ENCODE measurements at places on chromosomes 1 and 21.
A peak's percentile ranks its signal among the peaks of the same experiment; 100 is the strongest.

GRCh38 chr1:192491804-192492554, 83.6 kb upstream of the RGS1 start:
- no peak for DNase-seq

- no peak for DNase-seq
Observed at GRCh38 chr1:206591696-206592095, 20.6 kb downstream of the EIF2D start.

- no peak for DNase-seq
Observed at GRCh38 chr1:21869620-21870121, 57.6 kb downstream of the LDLRAD2 start.

GRCh38 chr1:43039228-43040055, 80.8 kb upstream of the SLC2A1 start:
- no peak for DNase-seq

GRCh38 chr1:107276247-107276646, 135.4 kb downstream of the NTNG1 start:
- DNase-seq = no peak

DNA sequence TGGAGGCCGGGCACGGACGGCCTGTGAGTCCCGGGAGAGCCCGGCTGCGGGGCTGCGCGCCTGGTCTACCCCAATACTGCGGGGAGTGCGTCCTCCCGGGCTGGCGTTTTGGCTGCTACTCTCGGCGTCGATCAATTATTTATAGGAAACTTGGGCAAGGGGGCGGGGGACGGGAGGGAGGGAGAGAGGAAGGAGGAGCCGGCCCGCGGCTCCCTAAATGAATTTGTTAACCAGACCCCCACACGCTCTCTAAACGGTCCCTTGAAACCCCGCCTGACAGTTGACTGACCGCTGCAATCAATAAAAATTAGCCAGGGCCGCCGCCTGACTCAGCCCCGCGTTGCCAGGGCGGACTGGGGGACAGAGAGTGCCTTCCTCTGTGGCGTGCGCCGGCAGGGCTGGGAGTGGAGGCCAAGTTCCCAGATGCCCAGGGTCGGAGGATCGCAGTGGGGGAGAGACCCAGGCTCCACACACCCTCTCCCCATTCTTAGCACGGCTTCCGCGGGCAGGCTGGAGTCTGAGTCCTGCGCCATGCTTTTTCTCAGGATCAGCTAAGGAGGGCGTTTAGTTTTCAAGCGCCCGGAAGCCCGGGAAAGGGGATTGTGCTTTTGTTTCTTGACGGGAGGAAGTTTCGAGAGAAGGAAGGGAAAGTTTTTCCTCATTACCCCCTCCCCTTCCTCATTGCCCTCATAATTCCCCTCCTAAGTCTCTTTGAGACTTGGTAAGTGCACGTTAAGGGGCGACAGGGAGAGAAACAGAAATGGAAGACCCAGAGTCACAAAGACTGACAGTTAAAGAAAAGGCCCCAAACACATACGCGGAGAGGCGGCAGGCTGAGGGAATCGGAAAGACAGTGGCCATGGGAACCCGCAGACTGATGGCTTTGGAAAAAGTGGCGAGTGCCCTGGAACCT, 6.2 kb downstream of the PAX7 start:
- DNase-seq = no peak

GRCh38 chr21:16608209-16608830, 878.5 kb downstream of the USP25 start:
- no peak for DNase-seq

DNA sequence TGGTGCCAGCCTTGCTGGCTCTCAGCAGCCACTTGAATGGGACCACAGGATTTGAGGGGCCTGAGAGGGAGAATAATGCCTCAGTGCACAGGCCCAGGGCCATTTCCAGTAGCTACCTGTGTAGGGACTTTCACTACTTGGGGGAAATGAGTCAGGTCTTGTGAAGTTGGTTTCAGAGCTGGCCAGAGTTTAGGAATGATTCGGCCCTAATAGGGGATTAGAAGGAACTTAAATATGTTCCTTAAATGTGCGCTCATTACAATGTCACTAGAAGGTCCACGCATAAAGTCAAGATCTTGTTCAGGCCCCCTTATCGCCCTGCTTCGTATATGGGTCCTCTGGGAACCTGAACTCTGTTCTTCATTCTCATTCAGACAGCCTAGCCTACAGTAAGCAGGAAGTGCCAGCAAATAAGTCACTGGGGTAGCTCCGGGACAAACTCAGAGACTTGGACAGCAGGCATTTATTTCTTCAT, 5.6 kb upstream of the AKR1A1 start:
- no peak for DNase-seq

GRCh38 chr1:4602462-4603294, 51.7 kb upstream of the AJAP1 start:
- no peak for DNase-seq

DNA sequence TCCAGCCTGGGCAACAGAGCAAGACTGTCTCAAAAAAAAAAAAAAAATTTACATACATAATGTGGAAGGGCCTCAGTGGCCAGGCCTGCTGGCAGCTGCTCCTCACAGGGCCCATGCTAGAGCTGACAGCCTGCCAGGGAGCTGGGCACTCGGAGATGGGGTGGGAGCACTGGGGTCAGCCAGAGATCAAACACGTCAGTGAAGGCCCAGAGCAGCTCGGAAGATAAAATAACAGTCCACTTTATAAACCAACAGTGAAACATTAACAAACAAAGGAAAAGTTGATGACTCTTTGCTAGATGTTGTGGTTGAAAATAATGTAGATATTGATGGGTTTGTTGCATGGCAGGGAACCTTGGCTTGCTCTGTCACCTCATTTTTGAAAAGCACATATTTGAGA, 42.7 kb downstream of the ATP5PF start:
- DNase-seq = no peak

DNA sequence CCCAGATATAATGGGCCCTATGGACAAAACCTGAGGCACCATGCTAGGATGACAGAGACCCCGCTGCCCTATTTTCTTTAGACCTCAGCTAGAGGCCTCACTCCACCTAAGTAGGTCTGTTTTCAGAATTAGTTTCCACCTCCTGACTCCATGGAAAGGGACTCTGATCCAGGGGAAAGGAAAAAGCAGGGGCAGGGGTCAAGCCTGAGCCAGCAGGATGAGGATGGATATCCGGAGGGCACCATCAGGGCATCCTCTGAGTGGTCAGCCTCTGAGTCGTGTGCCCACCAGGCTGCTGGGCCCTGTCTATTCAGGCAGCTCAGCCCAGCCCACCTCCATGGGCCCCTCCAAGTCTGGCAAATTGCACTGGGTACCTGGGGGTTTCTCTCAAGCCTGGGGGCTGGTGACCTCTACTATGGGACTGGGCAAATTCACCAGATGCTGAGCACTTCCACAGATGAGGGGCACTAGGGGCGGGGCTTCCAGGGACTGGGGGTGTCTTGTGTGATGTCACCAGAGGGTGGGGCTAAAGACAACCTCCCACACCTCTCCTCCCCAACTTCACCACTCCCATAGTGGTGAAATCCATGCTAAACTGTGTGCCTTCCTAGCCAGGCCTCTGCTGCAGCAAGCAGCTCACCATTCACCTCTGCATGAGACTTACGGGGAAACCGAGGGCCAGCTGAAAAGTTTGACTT, 5.5 kb downstream of the PAQR7 start:
- DNase-seq = no peak

- no peak for DNase-seq
Observed at GRCh38 chr21:14229399-14229798, 13.4 kb downstream of the RBM11 start.

DNA sequence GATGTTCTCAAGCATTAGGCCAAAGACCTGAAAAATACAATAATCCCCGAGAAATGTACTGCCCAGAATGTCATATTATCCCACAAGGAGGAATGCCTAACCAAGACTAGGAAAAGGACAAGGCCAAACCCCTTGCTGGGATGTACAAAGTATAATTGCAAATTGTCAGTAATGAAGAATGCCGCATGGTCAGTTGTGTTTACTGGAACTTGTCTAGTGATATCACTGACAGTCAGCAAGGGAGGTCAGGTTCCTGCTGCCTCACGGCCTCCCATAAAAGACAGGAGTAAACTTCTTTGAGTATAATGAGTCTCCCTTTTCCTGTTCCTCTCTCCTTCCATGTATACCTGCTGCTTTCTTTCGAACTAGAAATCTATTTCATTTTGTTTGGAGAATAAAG, 222.8 kb downstream of the RHOU start:
- DNase-seq = no peak

GRCh38 chr1:46749921-46750404, 31.0 kb upstream of the EFCAB14 start:
- no peak for DNase-seq

DNA sequence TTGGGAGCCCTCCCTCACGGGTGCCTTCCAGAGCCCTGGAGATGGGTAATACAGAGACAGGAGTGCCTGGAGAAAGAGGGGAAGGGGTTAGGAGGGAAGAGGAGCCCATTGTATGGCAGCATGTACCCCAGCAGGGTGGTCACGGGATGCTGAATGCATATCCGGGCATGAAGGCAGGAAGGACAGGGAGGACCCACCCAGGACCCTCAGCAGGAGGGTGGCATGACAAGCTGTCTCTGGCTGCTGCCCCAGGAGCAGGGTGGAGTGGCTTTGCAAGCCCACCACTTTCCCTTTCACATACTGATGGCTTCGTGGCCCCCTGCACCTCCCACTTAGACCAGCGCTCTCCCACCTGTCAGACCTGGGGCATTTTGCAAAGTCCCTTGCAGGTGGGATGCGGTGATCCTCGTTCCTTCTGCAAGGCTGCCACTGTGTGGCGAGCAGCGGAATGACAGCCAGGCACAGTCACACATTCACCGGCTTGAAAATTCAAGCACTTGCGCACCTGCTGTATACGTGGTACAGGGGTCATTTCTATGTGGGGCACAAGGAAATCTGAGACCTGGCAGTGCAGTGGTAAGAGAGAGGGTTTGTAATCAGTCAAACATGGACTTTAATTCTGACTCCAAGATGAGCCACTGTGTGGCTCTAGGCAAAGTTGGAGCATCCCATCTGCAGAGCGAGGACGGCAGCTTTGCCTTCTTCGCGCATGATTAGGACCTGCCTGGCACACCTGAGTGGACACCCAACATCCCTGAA, 53.2 kb upstream of the TMEM51 start:
- no peak for DNase-seq

DNA sequence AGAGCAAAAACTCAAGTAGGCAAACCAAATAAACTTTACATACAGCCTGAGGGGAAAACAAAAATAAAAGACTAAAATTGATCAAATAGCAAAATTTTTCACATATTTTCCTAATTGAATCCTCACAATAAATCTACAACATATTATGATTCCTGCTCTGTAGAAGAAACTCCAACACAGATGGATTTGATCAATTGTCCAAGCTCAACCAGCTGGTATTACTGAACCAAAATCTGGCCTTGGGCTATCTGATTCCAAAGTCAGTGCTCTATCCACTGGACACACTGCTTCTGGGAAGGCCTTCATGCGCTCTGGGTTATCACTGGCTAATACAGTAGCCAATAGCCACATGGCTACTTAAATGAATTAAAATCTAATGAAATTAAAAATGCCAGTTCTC, 39.3 kb downstream of the PCNX2 start:
- DNase-seq = no peak

- DNase-seq = no peak
Observed at GRCh38 chr1:112358798-112359408, 37.1 kb upstream of the CTTNBP2NL start.

DNA sequence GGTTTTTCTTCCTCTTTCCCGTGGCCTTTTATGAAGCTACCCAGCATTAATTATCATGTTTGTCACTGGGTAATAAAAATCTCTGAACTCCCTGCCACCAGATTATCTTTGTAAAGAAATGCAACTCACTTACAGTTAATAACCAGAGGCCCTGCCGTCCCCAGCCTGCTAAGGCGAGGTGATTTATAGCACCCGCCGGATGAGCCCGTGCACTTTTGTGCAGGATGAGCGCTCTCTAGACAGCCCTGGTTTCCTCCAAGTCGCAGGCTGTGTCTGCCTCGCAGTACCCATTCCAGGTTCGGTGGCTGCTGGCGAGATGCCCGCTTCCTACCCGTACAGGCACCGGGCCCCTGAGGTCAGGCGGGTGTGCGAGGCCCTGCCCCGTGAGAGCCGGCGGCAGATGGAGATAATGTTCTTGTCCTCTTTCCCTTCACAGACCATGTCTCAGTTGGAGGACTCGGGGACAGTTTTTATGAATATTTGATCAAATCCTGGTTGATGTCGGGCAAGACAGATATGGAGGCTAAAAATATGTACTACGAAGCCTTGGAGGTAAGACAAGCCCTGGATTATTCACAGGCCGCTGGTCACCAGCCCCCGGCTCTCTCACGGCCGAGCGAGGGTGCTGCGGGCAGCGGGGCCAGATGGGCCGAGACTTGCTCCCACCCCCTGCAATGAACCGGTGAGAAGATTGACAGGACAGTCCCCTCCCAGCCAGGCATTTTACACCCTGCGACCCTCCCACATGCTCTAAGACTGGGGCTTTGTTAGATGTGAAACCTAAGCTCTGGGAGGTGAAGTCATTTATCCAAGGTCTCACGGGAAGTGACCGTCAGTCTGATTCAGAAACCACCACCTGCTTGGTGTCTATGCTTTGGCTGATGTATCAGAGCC, 28.5 kb upstream of the SELENON start:
- no peak for DNase-seq

DNA sequence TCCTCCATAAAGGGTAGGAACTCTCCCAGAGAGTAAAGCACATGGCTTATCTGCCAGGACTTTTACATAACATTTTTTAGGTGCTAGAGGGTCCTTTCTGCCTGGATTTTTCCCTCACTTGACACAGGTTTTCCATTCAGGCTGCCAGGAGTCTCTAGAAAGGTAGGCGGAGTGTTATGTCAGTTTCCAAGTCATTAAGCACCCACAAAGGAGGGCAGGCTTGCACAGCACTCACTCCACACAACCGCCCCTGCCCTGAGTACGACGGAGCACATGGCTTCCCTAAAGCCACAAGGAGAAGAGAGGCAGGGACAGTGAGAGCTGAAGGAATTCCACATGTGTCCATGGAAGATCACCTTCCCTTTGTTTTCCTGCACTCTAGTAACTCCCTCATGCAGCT, 55.7 kb downstream of the CAPZB start:
- no peak for DNase-seq

DNA sequence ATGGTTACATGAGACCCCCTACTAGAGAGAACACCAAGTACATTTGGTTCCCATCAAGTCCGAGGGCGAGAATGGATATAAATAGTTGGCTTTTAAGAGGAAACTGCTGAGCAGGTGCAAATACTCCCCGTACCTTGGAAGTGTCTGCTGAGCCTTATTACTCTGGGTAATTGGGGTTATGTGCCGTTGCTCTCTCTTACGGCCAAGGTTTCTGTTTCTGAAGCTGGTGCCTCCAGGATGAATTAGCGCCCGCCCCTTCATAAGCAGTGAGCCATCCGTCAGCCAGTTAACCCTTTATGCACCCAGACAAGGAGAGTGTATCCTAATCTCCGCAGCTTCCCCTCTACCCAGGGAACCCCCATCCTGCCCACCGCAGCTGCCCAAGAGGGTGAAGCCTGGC, 90.4 kb upstream of the AJAP1 start:
- DNase-seq = no peak

DNA sequence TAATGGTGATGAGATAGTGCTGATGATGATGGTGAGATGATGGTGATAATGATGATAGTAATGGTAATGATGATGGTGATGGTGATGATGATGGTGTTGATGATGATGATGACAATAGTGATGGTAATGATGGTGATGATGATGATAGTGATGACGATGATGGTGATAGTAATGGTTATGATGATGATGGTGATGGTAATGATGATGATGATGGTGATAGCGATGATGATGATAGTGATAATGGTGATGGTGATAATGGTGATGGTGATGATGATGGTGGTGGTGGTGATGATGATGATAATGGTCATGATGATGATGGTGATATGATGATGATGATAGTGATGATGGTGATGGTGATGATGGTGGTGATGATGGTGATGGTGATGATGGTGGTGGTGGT, 384.6 kb downstream of the MATN1 start:
- peak; percentile 25 for DNase-seq

GRCh38 chr1:194194724-194195123, 1008.3 kb upstream of the B3GALT2 start:
- no peak for DNase-seq
